NCI-H2081 (cell line): ENCODE measurements at places on chromosomes 1 and 21.

- peak; percentile 2 for DNase-seq
Observed at GRCh38 chr1:115839029-115839678, 1.8 kb downstream of the NHLH2 start.

DNA sequence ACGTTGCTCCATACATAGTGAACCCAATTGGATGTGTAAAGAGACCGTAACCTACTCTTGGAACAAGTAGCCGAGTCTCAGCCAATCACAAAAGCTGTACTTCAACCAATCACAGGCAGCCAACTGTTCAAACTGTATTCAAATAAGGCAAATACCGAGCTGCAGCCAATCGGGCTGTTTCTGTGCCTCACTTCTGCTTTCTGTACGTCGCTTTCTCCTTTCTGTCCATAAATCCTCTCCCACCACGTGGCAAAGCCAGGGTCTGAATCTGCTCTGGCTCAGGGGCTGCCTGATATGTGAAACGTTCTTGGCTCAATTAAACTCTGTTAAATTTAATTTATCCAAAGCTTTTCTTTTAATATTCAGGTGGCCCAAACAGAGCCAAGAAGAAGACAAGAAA, 210.3 kb downstream of the URB2 start:
- DNase-seq = no peak

DNA sequence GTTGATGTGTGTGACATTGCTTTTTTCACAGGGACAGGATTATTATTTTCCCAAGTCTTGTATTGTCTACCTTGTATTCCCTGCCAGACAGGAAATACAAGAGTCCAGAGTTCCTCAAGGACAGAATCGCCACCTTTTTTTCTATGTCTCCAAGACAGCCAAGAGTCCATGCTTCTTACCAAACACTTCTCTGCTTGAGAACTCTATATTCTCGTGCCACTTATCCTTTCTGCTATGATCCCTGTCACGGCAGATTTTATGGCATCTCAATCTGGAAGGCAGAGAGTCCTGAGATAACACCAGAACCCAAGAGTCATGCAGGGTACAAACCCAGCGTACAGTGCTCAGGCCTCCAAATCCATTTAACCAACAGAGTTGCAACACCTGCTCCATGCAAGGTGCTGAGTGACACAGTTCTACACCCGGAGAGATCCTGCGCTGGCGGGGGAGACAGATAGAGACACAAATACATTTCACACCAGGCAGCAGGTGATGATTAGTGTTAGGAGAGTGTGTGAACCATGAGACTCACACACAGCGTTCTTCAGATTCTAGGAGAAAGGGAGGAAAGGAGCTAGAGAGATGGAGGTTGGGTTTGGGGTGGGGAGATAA, 107.6 kb downstream of the NAV1 start:
- DNase-seq = no peak

DNA sequence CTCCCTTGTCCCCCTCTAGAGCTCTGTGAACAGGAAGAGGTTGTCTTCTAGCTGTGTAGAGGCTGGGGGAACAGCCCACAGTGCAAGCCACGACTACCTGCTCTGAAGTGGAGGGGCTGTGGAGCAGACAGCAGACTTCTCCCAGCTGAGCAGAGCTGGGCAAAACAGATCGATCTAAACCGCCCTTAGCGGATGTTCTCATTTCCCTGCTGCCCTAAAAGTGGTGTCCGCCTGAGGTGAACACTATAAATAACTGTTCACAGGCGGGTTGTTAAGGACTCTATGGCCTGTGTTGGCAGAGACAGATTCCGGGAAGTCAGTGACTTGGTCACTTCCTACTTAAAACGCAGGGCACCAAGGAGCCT, 203.2 kb downstream of the RHOU start:
- DNase-seq = no peak

GRCh38 chr1:153288634-153289275, 24.0 kb downstream of the PGLYRP3 start:
- DNase-seq = no peak

DNA sequence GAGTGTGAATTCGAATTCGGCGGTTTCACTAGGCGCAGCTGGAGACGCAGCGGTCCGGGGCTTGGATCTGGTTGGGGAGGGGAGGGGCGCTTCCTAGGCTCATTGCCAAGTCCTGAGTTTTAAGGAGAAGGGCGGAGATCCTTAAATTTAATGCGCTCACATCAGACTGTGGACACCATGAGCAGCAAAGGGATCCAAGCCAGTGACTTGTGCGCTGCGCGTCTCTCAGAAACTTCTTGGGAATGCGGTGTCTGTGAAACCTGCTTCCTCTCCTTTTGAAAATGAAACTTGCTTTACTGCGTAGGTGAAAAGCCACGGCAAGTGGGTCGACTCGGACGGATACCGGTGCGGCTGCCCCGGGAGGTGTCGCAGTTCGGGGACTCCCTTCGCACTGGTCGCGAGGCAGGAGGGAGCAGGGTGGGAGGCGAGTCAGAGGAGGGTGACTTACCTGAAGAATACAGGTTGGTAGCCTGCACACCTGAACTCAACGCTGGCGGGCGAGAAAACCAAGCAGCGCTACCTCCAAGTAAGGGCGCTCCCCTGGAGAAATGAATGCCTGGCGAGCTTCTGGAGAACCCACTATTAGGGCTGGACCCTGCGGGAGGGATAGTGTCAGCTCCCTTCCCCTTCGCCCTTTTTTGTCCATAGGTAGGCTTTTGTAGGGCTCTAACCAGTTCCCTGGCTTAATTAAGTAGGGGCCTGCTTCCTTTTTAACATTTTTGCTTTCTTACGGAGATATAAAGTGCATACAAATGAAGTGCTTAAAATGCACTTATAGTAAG, 992 bp downstream of the TENT5C start:
- no peak for DNase-seq

- no peak for DNase-seq
Observed at GRCh38 chr1:169906938-169907337, 13.2 kb upstream of the SCYL3 start.

DNA sequence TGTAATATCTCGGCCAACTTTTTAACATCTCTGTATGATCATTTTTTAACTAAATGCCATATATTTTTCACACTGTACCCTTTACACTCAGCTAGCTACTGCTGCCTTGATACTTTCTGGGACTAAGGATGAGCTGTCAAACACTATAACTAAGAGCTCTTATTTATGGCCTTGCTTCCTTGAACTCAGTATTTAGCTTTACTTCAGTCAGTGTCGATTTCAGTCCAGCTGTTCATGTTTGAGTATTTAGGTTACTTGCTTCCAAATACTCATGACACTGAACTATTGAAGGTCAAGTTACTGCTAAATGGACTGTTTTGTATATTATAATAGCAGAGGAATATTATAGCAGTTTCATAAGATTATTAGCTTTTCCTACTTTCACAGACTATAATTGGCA, 25.9 kb upstream of the USP25 start:
- DNase-seq = no peak

- DNase-seq = no peak
Observed at GRCh38 chr1:93753791-93754763, 72.4 kb upstream of the BCAR3 start.
